Fibroblast of gingiva (primary cell): ENCODE measurements at places on chromosomes 6 and 20.

DNA sequence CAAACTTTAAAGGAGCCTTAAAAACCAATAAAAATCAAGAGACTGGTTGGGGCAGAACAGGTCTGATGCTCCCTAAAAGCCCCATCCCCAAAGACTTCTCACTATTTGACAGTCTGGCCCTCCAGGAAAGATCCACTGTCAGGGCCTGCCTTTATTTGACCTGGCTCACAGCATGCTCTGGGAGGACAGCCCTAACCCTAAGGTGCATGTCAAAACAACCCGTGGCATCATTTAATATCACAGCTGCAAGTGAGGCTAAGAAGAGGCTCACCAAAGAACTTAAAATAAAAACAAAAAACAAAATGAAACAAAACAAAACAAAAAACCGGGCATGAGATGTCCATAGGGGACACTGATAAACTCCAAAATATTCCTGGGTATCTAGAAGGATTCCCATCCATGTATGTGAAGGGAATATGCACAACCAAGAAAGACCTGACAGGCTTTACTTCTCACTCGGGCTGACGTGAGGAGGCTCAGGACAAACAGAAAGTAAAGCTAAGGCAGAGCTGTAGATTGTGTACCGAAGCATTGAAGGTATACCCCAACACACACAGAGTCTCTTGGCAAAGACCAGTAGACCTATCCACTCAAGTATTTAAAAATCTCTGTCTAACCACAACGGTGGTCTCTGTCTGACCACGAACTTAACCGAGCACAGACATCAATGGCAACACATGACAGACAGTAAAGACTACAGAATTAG, 57.3 kb downstream of the AHI1 start:
- DNase-seq = no peak

DNA sequence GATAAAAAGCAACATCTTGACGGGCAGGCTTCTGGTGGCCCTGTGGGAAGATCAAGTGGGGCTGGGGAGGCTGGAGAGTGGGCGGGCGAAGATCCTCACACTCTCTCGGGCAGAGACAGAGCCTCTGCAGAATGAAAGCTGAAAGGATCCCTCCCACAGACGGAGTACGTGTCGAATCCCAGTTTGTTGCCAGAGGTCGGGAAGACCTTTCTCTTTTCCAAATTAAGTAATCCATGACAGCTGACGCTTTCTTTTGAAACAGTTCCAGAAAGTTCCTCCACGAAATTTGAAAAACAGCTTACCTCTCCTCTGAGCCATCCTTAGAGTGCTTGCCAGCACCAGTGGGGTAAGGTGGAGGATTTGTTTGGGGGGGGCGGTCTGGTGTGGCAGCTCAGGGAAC, 155.6 kb upstream of the SMLR1 start:
- DNase-seq = no peak

DNA sequence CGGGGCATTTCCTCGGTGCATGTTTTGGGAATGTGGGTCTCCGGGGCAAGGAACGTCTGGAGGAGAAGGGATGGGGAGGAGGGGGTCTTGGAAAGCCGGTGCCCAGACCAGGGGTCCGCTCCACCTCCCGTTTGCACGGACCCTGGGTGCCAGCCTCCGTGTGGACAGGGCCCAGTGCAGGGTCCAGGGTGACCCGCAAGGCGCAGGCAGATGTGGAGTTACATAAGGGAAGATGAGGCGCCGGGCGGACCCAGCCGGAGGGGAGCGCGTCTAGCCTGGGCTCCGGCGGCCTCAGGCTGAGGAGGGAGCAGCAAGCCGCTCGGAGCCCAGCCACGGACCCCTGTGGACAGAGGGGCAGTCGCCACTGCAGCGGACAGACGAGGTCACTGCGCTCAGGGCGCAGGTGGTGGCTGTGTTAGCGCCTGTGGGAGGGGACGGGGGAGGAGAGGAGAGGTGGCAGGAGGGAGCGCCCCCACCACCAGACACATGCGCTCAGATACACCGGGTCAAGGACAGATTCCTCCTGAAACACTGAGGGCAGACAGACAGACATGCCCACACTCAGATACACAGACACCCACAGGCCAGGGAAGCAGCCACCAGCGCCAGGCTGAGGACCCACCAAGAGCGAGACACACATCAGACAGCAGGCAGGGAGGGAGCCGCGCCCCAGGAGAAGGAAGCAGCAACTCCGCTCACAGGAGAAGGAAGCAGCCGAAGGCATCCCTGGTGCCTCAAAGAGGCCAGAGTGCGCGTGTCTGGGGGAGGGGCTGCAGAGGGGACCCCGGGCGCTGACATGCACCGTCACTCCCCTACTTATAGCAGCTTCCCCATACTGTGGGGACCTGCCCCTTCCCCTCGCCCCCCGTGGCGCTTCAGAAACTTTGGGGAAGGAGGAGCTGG, 839 bp upstream of the HRH3 start:
- DNase-seq = no peak

- DNase-seq = peak; percentile 39
These were observed 227.5 kb upstream of the MYLIP start for GRCh38 chr6:15901141-15902115.

GRCh38 chr20:2932498-2932897, 59.2 kb downstream of the PTPRA start:
- no peak for DNase-seq

DNA sequence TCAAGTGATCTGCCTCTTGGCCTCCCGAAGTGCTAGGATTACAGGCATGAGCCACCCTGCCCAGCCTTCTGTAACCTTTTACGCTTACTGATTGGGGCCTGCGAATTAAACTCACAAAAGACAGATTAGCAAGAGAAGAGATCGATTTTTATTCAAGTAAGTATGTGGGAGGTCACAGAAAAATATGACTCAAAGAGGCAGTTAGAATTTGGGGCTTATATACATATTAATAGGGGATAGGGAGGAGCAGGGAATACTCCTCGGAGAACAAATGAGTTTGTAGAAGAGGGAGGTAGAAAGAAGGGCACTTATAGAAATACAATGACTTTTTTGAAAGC, 78.9 kb downstream of the CD24 start:
- no peak for DNase-seq

DNA sequence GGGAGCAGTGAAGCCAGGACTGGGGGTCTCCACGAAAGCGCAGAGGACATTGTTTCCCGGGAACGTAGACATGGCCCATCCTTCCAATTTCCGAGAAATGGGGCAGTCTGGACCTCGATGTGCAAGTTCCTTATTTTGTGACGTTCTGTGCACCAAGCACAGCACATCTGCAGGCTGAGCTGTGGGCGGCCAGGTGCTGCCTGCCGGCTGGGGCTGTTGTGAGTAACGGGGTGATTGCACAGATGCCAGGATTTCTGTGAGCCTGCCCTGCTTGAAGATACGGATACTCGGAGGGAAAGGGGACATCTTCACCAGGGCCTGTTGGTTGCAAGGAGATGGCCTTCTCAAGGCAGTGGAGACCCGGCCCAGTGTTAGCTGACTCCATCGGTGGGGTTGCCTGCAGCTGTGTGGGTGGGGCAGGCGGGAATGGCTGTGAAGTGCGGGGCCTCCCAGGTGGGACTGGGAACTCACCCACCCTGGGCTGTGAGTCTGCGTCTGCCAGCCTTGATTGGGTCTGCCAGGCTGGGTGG, 27.6 kb downstream of the CDH4 start:
- no peak for DNase-seq

- no peak for DNase-seq
These were observed 102.3 kb upstream of the IMPG1 start for GRCh38 chr6:76174722-76175121.

DNA sequence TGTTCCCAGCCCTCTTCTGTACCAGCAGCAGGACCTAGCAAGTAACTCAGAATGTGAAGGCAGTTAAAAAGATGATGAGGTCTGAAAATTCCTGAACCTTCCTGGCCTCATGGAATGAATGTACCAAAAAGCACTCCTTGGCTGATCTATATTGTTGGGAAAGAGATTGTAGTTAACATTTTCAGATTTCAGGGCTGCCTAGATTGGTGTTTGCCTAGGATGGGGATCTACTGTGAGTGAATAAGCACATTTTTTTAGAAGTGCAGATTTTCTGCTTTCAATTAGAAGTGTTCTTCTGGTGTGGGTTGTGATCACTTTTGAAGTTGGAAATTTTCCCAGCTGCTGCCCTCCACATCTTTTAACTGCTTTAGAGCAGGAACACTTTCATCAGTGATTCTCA, 6.2 kb downstream of the MYLIP start:
- peak; percentile 73 for DNase-seq

DNA sequence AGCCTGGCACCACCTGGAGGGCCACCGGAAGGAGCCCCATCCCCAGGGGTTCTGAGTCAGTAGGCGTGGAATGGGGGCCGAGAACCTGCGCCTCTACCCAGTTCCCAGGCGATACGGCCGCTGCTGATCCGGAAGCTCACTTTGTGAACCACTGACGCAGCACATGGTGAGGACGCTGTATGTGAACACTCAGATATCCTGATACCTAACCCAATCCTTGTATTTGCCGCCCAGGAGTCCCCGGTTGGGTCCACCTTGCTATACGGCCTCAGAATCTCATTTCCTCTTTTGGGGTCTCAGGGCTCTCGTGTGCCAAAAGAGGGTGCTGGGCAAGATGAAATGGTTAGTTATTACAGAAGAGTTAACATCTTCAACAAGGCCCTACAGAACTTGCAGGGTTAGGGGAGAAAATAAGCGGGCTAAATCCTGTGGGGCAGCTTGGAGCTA, 604 bp upstream of the RAB5IF start:
- DNase-seq = no peak

DNA sequence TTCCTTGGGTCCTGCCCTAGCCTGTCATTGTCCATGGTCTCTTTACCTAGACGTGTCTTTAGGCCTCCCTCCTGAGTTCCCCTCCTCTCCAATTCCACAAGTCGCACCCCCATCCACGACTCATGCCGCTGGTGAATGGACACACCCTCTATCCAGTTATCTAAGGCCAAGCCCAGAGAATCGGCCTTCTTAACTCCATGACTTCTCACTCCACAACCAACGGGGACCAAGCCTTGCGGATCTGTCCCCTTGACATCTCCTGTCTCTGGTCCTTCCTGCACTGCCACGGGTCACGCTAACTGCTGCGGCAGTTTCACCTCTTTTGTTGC, 7.0 kb upstream of the RREB1 start:
- no peak for DNase-seq

DNA sequence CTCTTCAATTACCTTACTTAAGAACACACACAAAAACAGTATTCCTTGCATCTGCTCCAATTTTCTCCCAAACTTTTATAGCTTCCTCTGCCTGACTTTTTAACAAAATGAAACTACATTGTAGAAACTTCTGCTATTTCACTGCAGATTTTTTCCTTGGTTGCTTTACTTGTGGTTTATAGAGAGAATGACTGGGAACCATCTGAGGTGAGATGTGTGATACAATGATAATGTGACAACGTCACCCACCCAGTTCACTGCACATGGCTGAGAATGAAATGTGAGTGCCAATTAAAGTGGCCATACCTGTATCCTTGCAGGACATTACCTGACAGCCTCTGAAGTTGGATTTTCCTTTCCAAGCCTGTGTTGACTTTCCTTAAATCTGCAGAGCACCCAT, 258.4 kb downstream of the CD83 start:
- no peak for DNase-seq

DNA sequence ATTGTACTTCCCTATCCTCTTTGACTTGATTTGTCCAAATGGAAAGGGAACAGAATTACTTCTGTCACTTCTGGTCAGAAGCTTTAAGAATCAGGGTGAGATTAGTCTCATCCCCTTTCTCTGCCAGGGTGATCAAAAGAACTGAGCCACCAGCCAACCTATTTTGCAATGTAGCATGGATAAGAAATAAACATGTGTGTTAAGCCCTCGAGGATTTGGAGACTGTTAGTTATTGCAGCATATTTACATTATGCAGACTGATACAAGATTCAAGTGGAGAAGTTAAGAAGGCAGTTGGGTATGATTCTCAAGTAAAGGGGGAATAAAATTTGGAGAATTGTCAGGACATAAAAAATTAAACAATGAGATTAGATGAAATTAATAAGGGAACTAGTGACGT, 106.0 kb downstream of the FRK start:
- DNase-seq = no peak

GRCh38 chr20:3612795-3613572, 50.2 kb downstream of the GFRA4 start:
- DNase-seq = peak; percentile 39

DNA sequence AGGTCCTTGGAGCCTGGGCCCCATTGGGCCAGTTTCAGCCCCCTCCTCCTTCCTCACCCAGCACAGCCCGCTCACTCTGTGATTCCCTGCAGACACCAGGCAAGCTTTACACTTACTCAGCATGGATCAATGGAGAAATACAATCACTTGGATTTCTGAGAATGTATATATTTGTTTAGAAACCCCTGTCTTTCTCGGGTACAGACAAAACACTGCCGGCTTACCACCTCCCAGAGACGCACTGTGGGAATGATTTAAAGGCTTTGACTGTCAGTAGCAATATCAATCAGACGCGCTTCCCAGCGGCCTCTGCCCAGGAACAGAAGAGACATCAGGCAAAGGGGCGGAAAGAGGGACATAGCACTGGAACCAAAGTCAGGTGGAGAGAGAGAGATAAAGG, 186.5 kb downstream of the MAFB start:
- DNase-seq = no peak
